ENCODE measurements at places on chromosomes 6 and 20.

DNA sequence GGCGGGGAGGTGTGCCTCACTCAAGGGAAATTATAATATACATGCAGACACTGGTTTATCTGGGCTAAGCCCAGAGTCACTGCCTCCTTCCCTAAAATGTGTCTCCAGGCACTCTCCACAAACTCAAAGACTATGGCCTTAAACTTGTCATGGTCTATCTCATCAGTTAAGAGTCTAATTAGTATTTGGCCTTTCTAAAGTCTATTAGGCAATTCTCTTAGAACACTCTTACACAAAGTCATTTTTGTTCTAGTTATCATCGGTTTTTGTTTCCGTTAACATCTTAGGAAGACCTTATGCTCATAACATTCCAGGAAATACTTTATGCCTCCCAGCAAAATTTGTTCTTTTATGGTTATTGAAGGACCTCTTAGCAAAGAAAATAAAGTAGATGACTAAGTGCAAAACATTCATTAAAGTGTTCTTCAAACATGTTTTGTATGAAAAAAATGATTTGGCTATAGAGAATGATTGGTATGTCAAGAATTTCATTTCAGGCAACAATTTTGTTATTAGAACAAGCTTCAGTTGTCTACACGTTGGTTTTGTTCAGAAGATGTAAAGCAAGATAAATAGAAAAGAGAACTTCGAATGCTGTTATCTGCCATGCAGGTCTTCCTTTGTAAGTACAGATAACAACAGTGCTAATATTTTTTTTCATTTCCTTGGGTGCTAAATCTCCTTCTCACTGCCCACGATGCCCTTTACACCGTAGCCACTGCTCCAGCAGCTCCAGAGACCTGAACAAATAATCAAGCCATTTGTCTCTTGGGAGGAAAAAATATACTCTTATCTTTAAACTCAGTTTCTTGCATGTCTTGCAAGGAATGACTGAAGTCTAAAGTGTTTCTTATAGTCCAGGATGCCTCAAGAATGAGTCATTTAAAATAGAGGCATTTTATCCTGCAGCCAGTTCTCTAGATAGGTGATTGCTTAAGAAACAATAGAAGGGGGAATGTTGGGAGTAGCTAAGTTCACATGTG, 170.4 kb downstream of the HTR1B start:
- DNase-seq = no peak

DNA sequence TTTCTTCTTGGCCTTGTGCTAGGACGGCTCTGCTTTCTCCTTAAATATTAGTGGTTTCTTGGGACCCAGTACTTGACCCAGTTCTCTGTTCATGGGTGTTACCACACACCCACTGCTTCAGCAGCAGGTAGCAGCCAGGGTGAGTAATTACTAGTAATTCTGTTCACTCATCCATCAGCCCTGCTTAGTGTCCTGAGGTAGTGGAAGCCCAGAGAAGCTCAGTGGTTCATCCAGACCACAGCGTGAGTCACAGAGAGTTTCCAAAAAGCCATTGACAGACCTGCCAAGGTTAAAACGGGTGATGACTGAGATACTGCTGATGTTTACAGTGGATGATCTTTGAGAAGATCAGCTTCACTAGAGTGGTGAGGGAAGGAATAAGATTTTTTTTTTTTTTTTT, 51.7 kb upstream of the HINT3 start:
- no peak for DNase-seq

GRCh38 chr6:154353626-154354025, 3.0 kb downstream of the IPCEF1 start:
- DNase-seq = no peak

DNA sequence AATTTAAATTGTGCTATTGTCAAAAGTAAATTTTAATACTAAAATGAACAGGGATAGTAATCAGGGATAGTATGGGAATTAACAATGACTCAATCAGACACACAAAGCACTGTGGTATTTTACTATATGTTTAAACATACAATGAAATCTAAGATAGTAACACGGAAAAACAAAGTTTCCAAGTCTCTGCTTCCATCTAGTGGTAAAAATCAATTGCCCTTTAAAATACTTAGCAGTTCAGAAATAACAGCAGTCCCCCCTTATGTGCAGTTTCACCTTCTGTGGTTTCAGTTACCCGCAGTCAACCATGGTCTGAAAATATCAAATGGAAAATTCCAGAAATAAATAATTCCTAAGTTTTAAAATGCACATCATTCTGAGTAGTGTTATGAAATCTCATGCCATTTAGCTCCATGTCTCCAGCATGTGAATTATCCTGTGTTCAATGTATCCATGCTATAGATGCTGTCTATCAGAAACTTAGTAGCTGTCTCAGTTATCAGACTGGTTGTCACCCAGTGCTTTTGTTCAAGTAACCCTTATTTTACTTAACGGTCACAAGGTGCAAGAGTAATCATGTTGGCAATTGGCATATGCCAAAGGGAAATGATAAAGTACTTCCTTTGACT, 58.5 kb downstream of the AHI1 start:
- no peak for DNase-seq
